Uterus (tissue), 4 donors: ENCODE measurements at places on chromosomes 4 and X.

GRCh38 chr4:77922158-77923094 lies 59.8 kb downstream of the MRPL1 start:
- no peak for DNase-seq

GRCh38 chr4:85748654-85749053 lies 273.7 kb downstream of the ARHGAP24 start:
- DNase-seq: no peak

DNA sequence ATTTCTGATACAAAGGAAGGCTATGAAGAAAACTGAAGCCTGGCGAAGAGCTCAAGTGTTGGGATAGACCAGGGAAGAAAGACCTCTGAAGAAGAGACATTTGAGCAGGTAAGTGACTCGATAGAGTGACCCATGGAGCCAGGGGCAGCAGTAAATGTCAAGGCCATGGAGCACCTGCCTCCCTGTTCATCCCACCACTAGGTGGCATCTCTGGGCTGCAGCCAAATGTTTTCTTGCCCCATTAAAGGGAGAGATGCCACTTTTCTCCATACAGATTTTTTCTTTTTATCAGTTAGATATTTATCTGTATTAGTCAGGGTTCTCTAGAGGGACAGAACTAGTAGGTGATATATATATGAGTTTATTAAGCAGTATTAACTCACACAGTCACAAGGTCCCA lies 4.9 kb upstream of the ZNF81 start:
- DNase-seq: no peak

GRCh38 chr4:126762663-126763247 lies 870.0 kb upstream of the INTU start:
- DNase-seq: no peak

DNA sequence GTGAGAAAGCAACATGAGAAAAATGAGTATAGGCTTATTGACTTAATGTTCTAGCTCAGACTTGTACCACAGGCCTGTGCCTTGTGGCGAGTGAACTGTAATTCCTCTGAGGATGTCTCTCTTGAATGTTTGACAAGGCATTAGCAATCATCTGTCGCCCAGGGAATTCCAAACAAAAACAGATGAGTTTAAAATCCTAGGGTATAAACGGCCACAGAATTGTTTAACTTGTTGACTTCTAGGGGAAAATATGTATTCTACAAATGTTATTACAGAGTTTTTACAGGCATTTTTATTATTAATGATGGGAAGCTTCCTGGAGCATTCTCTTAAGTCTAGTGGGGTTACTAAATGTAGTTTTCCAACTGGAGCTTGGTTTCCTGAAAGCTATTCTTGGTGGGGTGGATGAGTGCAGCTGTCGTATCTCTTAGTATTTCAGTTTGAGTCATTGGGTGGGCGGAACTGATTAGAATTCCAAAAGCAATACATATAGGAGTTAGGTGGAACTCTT lies 40.6 kb downstream of the ARHGAP10 start:
- no peak for DNase-seq

GRCh38 chrX:117539090-117539418 lies 577.6 kb downstream of the KLHL13 start:
- no peak for DNase-seq
